Dermis blood vessel endothelial cell (primary cell): ENCODE measurements at places on chromosomes 2 and 18. TPM values are rescaled to one million over a fixed set of nuclear protein-coding genes. Genes with fewer than 3 reads are reported as not detected.

MAPRE3 gene
- 0.17 and 1.3 TPM in 2 replicates for total RNA-seq

DNA sequence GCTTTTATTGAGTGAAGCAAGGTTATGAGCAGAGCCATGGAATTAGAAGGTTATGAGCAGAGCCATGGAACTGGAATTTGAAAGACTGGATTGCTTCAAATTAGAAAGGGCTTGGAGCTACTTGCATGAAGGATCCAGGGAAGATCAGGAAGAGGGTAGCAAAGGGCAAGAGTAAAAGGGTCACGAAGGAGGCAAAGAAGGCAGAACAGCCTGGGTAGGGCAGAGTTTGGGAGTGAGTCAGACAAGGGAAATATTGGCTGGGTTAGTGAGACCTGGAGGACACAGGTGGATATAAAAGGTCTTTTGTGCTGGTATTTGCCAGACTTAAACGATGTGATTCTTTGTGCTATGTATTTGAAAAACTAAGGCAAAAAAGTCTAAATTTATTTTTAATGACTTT lies 65.0 kb downstream of the SEMA4F start:
- no peak for DNase-seq

- DNase-seq = peak; percentile 84
Measured at GRCh38 chr2:61255580-61256437, 93.8 kb downstream of the C2orf74 start.

DNA sequence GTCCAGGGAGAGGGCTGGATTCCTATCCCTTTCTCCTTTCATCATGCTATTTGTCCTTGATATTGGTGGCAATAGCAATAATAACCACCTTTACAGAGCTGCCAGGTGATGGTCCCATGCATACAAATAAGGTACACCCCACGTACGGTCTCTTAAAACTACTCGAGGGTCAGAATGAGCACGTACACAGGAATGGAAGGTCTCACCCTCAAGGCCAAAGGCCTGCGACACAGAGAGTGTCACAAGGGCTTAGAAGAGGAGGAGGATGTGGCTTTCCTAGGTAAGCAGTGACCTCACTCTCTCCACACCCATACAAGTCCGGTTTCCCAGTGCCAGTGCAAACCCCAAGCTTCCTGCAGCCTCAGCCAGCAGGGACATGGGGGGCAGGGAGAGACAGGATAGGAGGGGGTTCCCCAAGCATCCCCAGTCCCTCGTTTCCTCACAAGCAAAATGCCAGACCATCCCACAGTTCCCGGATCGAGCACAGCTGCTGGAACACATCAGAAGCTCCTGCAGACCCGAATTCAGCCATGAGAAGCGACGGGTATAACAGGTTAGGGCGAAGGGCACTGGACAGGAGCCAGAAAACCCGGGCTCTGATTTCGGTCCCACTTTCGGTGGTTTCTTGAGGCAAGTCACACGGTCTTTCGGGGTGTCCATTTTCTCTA lies 49.2 kb downstream of the PLB1 start:
- peak; percentile 25 for DNase-seq

- peak; percentile 7 for DNase-seq
Measured at GRCh38 chr2:163132850-163133249, 294.3 kb upstream of the KCNH7 start.

PCARE gene
- total RNA-seq = under 0.01 TPM in 1 of 2 replicates, not detected in the other

METAP1D gene
- 3.3 and 5.3 TPM in 2 replicates for total RNA-seq

- DNase-seq = no peak
Measured at GRCh38 chr2:166958986-166959481, 70.8 kb downstream of the XIRP2 start.

GPR75 gene
- 1.6 and 1.9 TPM in 2 replicates for total RNA-seq

DNA sequence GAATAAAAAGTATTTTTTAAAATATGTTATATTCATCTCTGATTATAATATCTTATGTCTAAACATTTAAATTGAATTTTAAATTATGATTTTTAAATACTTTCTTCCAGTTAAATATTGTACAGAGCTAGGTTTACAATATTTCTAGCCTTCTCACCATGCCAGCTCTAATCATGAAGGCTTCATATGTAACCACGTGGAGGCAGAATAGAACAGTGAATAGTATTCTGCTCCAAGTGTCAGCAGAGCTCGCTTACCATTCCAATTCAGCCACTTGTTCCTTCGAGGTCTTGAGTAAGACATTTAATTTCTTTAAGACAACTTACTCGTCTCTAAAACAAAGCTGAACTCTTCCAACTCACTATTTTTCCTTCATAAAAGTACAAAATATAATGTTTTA lies 871.8 kb downstream of the SUCLG1 start:
- DNase-seq = no peak

TUBA4A gene
- 19.9 and 23.0 TPM in 2 replicates for total RNA-seq

DNA sequence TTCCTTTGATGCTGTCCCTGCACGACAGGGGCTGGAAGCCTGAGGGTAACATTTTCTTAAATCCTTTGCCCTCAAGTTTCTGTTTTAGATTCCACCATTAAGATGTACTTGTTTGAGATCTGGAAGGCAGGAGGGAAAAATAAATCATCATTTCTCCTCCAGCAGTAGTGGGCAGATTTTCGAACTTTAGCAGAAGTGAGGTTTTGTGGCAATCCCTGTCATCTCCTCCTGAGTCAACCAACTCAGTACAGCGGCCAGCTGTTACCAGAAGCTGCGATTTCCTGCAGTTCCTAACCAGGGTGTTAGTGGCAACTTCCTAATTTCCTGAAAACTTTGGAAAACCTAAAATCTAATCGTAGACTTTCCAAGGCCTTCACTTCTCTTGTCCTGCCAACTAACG lies 517.2 kb upstream of the ACVR2A start:
- no peak for DNase-seq

DNA sequence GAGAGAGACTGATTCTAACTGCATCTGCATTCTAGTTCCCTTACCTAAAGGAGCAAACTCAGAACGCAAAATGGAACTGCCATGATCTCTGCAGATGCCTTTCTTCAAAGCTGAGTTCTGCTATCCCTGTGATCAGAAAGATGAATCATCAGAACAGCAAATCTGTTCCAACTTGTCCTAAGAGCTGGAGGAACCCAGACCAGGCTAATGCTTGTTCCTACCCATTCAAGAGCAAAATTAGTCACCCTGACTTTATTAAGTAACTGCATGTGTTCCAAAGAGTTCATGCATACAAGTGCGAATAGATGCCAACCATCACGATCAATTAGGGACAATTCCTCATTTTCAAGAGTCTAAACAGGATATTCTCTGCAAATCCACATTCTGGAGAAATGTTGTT lies 46.5 kb downstream of the MBP start:
- DNase-seq = peak; percentile 77

DNA sequence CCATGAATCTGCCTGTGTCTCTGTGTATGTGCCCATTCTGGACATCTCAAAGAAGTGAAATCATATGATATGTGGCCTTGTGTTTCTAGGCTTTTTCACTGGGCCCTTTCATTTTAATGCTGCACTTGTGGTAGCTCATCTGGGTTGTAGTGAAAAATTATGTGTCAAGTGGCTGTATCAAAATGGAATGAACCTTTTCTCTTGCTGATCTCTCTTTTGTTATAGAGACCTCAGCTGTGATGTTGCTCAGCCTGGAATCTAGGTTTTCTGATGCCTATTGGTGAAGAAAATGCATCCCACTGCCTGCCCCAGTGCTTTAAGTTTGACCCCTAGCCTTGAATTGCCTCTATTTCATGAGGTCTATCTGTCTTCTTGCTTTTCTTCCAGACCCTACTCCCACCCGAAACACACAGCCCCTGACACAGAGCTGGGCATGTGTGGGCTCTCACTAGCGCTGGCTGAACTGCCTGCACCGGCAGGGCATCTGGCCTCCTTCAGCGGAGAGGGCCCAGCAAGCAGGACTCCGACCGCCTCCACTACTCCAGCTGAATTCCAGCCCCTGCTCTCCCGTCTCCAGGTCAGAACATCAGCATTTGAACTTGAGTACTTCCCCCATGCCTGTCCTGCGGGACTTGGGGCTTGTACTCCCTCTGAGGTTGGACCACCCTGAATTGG lies 175.8 kb upstream of the MSH6 start:
- no peak for DNase-seq

ITPRIPL1 gene
- total RNA-seq = 7.0 and 7.7 TPM in 2 replicates

DNA sequence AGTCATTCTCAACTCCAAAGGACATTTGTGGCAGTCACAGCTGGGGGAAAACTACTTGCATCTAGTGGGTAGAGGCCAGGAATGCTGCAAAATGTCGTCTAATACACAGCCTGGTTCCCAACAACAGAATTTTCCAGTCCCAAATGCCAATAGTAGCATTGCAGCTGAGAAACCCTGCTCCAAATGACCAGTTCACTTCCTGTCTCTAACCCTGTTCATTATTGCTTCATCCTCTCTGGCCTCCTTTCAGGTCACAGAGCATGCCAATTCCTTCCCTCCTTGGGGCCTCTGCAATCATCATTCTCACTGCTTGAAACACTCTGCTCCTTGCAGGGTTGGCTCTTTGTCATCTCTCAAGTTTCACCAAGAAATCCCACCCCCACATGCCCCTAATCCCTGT lies 139.1 kb downstream of the IRS1 start:
- DNase-seq = no peak

RBKS gene
- total RNA-seq = 0.98 and 1.2 TPM in 2 replicates

DNA sequence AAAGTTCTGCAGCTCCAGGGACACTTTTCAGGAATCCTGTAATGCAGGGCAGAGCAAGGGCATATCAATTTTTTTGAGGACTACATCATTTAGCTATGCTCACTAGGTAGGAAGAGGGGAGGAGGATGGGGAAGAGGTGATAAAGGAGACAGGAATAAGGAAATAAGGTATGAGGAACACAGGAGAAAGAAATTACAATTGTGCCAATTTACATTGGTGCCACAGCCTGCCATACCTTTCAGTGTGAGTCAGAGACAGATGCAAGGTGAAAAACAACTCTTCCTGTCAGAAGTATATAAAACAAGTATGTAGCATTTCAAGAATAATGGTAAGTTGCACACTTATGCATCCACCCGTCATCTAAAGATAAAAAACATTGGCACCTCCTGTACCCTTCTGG lies 5.4 kb upstream of the MRPS9 start:
- DNase-seq = no peak

- no peak for DNase-seq
Measured at GRCh38 chr18:9716780-9717563, 8.9 kb downstream of the RAB31 start.

GRCh38 chr18:36155851-36156757 lies 26.4 kb downstream of the ELP2 start:
- DNase-seq = no peak

INHA gene
- not detected in 2 replicates for total RNA-seq

CHRND gene
- total RNA-seq = not detected in 2 replicates

DNA sequence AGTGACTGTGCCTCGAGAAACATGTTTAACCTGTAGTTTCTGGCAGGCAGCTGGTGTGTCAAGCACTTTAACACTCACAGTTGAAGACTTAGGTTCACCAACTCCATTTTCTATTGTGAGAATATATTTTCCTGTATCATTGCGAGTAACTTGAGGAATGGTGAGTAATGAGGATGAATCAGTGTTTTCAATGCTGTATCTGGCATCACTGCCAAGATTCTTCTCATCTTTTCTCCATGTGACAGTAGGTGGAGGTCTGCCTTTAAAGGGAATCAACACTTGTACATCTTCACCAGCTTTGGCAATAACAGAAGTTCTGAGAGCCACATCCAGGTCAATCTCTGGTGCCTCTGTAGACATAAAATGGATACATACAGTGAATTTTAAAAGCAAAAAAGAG lies 72.8 kb downstream of the PLEKHA3 start:
- peak; percentile 25 for DNase-seq

DNA sequence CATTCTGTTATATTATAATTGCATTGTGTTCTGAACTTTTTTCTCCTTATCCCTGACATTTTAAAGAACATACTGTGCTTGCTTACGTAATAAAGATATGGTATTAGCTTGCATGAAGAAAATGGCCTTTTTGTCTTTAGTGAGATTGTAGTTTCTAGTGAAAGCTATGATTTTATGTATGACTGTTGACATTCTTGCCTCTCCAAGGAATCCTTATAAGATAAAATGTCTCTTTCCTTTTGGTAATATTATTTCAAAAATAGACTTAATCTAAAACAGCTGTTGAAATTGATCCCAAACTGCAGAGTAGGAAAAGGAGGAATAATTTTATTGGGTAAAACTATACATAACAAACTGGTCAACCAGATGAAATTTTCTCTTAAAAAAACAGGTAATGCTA lies 40.8 kb upstream of the CCDC102B start:
- DNase-seq = no peak

GRCh38 chr2:96716388-96716787 lies 23.5 kb downstream of the LMAN2L start:
- no peak for DNase-seq

DNA sequence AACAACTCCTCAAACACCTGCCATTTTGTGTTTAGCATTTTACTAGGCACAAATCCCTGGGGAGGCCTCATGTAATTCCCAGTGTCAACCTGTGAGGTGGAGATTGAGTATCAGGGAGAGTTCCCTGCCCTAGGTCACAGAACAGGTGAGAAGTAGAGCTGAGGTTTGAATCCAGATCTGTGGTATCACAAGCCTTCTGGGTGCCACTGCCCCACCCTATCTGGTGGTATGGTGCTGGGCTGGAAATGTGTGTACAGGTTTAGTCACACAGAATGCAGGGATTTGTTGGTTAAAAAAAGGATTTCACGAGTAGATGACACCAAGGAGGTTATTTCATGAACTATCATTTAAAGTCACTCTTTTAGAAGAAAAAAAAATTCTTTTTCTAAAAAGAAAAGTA lies 35.7 kb upstream of the PKDCC start:
- DNase-seq = no peak

- DNase-seq = no peak
Measured at GRCh38 chr2:173571887-173572680, 217.4 kb downstream of the CDCA7 start.

GRCh38 chr2:9897331-9897737 lies 54.1 kb downstream of the TAF1B start:
- DNase-seq = peak; percentile 81

DNA sequence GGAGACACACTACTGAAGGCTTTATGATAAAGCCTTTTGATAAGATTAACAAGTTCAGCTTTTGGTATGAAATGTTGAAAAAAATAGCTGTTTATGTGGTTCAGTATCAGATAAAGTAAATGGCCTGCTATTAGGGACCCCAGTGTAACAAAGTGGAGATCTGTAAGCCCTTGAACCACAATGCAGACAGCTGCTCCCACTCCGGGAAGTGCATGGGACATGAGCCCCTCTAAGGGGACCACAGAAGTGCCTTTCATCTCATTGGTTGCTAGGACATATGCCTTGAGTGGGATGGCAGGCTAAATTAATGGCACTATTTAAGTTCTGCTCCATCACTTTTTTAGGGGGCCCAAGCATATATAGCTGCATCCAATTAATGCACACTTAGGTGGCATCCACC lies 167.6 kb upstream of the SOX11 start:
- no peak for DNase-seq

- DNase-seq = peak; percentile 42
Measured at GRCh38 chr2:27378096-27378808, 2.3 kb downstream of the ZNF513 start.
